Activated T-helper 1 cell treated with Interleukin-2 at 50 U/mL for 16 hours (primary cell): ENCODE measurements at places on chromosomes 7 and 10.

GRCh38 chr10:88392222-88392621 lies 190.9 kb downstream of the RNLS start:
- DNase-seq: no peak

GRCh38 chr7:13181216-13181615 lies 493.8 kb downstream of the ARL4A start:
- DNase-seq: no peak

- no peak for DNase-seq
Measured at GRCh38 chr7:146375170-146375569, 258.6 kb downstream of the CNTNAP2 start.

DNA sequence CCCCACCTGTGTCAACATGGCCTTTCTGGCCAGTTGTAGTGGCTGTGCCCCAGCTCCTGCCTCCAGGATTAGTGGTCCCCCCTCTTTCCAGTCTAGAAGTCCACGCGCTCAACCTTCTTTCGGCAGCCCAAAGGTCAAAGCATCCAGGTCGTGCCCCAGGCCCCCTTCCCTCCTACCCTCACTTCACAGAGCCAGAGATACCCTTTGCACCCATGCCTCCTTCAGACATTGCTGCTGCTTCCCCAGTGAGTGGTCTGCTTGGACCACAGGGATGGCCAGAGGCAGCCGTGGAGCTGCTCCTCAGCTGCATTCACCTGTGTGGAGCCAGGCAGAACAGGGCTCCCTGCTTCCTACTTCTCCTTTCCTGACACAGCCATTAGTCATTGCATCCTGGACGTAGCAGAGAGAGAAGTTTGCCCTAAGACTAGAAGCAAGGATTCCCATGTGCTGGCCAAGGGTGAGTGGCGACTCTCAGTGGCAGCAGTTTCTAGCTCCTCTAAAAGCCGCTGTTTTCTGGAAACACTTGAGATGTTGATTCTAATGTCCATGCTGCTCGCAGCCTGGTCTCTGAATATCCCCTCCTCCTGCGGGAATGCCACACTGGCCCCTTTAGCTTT lies 243.1 kb upstream of the SHH start:
- no peak for DNase-seq

GRCh38 chr7:69256634-69257081 lies 341.6 kb upstream of the AUTS2 start:
- DNase-seq: no peak

DNA sequence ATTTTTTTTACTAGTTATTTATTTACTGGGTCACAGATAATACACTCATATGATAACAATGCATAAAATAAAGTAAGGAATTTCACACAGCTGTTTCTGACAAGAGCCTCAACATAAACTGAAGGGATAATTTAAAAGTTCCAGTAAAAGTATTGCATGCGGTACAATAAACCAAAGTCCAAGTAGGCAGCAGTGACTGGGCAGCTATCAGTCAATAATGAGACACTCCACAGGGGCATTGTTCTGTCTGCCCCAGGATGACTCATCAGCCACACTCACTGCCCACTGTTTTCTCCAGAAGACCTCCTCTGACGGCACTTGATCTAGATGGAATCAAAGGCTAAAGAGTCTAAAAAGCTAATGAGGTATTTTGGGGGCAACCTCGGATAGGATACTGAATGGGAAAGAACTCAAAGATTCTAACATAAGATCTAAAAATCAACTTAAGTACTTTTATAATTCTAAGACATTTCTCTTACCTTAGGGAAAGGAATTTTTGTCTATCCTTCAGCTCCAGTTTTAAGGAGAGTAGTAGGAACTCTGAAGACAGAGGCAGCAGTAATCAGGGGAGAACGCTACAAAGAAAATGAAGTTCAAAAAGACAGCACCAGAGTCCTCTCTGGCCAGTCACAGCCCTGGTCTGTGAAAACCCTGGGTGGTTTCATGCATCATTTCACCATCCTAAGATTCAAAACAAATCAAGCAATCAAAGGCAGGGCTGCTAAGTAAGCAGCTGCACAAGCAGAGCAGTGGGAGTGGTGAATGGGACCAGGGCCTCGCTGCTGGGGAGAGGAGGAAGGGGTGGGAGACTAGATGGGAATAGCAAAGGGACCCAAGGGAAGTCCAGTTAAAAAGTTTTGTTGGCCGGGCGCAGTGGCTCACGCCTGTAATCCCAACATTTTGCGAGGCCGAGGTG lies 175.1 kb downstream of the AVL9 start:
- no peak for DNase-seq

- DNase-seq: no peak
Measured at GRCh38 chr10:15775513-15775912, 55.8 kb upstream of the ITGA8 start.

DNA sequence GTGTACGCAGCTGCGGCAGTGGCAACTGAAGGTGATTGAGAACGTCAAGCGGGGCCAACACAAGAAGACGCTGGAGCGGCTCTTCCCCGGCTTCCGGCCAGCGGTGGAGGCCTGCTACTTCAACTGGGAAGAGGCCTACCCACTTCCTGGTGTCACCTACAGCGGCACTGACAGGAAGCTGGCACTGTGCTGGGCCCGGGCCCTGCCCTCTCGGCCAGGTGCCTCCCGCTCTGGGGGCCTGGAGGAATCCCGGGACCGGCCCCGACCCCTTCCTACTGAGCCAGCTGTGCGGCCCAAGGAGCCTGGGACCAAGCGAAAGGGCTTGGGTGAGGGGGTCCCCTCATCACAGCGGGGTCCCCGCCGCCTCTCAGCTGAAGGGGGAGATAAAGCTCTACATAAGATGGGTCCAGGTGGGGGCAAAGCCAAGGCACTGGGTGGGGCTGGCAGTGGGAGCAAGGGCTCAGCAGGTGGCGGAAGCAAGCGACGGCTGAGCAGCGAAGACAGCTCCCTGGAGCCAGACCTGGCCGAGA lies 6.5 kb downstream of the ZSWIM8 start:
- DNase-seq: no peak

DNA sequence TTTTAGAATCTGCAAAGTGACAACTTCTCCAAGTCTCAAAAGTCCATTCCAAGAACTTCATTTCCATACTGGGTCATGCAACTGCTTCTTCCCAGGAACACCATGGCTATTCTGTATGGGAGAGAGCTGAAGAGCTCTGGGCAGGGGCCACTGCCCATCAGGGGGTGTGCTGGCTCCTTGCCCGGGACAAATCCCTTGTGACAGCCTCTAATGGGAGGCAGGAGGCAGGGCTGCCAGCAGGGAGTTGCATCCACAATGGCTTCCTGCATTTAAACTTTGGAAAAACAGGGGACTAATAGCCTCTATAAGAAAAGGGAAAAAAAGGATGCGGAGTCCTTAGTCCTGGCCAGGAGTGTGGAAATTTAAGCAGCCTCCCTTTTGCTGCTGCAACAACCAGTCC lies 18.4 kb upstream of the FRMD4A start:
- no peak for DNase-seq

- DNase-seq: no peak
Measured at GRCh38 chr7:15204421-15204820, 301.9 kb upstream of the DGKB start.

DNA sequence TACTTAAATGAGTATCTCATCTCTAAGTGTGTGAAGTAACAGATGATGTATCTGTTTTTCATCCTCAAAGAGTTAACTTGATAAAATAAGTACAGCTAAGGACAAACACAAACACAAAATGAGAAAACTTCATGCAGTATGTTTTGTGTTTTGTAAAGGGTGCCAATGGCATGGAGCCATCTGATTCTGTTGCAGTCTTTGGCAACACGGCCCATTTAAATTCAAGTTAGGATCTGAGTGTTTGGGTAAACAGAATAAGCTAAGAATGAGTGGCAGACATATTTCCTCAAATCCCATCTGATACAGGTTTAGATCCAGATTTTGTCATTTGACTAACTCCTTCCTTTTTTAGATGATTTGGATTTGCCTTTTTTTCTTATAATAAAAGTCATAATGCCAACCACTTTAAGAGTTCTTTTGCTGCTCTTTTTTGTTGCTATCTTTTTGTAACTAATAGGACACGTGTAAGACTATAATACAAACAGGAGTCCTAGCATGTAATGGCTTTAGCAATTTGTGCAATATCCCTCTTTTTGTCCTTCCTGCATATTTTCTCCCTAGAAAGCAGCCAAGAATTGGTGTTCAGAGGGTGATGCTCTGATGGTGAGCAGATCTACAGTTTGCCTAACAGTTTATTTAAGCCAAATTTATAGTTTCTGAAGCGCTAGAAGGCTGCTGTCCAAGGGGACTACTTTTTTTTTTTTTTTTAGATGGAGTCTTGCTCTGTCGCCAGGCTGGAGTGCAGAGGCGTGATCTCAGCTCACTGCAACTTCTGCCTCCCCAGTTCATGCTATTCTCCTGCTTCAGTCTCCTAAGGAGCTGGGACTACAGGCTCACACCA lies 18.9 kb upstream of the ACTA2 start:
- DNase-seq: no peak

DNA sequence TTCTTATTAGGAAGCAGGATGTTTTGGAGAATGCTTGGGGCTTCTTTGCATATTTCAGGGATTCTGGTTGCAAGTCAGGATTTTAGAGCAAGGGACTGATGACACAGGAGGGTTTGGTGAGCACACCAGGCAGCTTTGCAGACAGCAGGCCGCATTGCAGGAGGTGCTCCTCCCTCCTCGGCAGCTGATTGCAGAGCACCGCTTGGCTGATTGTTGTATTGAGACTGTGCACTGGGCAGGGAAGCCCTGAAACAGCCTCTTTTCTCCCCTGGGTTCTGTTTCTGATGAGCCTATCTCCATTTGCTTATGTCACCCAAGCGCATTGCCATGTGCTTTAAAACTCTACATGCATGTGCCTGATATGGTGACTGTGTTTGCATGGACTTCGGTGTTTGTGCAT lies 769.6 kb downstream of the GRID1 start:
- DNase-seq: no peak

DNA sequence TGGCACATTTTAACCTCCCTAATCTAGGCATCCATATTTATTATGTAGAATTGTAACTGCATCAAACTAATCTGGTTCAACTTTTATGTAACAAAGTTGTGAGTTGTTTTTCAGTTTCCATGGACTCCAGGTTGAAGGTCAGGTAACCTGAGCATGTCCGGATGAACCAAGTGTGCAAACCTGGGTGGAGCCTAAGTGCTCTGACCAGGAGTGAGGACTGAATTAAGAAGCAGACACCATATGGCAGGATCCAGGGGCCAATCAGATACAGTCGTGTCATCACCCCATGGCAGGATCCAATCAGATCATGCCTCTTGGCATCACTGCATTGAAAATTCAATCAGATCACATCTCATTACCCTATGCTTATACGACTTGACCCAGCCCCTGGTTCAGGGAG lies 41.2 kb upstream of the PHYHIPL start:
- DNase-seq: no peak

DNA sequence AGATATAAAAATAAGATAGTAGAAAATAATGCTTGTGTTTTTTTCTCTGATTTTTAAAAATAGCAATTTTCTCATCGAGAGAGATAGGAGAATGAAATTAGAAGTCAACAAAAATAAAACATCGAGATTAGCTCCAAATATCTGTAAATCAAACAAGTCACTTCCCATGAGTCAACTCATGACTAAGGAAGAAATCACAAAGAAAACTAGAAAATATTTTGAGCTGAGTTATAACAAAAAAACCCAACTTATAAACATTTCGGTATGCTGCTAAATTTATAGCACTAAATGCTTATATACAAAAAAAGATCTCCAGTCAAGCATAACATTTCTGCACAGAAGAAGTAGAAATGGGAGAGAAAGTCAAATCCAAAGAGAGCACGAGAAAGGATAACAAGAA lies 140.1 kb downstream of the ITGA8 start:
- DNase-seq: no peak

DNA sequence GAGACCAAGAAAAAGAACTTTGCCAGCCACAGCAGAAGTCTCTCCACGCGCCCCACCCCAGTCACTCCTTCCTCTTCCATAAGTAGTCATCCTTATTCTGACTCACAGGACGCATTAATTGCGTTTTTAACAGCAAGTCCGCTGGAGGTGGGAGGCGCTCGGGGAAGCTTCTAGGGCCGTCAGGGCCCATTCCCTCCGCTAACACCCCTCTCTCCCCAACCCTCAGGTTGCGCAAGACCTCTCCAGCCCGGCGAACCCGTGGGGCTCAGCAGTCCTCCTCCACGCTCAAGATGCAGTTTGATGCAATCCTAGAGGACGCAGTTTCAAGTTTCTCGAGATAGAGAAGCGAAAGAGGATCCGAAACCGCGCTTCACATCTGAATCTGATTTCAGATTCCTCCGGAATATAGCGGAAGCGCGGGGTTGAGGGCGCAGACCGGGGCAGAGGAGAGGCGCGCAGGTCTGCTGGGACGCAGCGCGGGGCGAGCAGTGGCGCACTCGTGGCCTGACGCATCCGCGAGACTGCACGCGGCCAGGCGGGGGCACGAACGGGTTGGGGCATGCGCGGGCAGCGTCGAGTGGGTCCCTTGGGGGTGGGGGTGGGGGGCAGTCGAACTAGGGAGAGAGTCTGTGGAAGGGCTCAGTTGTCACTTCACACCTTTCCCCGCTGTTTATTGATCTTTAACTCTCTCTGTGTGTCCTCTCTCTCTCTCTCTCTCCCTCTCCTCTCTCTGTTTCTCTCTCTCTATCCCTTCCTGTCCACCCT lies 37.8 kb upstream of the PSAP start:
- DNase-seq: peak; percentile 8

- no peak for DNase-seq
Measured at GRCh38 chr7:28687537-28687936, 270.6 kb downstream of the TRIL start.

GRCh38 chr10:11177926-11178471 lies 160.3 kb downstream of the CELF2 start:
- no peak for DNase-seq

DNA sequence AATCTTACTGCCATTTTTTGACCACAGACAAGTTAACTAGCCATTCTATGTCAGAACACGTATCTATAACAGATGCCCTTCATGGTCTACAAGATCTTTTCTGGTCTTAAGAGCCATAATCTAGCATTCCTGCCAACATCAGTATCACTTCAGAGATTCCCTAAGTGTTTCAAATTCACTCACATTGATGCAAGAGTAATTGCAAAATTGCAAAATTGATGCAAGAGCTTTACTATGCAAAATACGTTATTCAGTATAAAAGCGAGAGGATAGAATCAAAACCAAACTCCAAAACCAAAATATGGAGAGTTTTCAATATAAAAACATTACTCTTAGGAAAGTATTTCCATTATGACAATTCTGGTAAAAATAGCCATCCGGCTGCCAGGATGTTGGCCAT lies 38.1 kb upstream of the PPP1R17 start:
- no peak for DNase-seq

GRCh38 chr10:132957981-132958882 lies 15.9 kb upstream of the CFAP46 start:
- no peak for DNase-seq
